Stimulated activated CD8-positive, alpha-beta memory T cell treated with anti-CD3 and anti-CD28 coated beads, Interleukin-2, amount 100 ng/mL, for 48 hours (primary cell): ENCODE measurements at places on chromosomes 7 and 10.

GRCh38 chr7:20700453-20701227 lies 85.2 kb downstream of the ABCB5 start:
- DNase-seq = no peak

- DNase-seq = no peak
These were observed 213.0 kb upstream of the INHBA start for GRCh38 chr7:41915871-41916270.

GRCh38 chr10:88664142-88664541 lies at the start of gene LIPF:
LIPF (plus strand) TSS chr10:88664442; CDS start chr10:88667298, 2,856 bp downstream.
- DNase-seq = no peak

DNA sequence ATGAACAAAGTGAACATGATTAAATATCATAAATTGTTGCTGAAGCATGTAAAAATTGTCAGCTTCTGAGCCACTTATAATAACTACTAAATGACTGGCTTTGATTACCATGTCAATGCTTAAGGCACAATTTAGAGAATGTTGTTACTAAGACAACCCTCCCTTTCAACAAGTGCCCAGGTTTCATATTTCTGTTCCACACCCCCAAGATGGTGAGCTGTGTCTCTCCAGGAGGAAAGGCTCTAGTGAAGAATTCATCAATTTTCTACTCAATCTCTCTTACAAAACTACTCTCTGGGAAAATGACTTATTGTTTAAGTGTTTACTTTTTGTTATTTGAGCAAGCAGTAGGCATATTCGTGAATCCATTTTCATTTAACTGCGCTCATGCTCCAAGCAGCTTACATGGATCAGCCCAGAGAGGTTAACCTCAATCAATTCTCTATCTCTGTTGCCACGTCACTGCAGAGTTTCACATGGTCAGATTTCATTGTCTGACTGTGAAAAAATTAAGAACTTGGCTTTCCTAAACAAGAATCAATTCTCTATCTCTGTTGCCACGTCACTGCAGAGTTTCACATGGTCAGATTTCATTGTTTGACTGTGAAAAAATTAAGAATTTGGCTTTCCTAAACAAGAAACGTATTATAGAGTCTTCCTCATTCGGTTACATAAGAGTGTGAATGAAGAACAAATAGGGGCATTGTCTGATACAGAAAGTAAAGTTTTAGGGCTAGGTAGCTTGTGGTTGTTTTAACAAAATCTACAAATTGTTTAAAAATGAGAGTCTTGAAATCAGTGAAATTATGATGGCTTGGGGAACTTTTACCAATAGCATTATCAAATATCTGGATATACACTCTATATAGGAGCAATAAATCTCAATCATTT lies 49.7 kb downstream of the CCDC71L start:
- no peak for DNase-seq

DNA sequence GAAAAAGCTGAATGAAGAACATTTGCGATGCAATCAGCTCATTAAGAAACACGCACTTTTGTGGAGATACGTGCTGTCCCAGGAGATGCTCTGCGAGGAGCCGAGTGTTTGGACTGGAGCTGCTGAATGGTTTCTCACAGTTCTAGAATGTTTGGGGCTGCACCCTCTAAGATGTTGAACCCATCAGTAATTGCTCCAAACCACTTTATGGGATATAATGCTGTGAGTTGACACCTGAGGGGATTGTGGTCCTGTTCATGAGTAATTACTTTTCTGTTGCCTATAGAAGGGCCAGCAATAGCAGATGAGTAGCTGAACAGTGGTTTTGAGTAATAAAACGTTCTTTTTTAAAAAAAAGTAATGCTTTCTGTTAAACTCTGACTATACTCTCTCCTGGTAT lies 63.1 kb downstream of the IKZF1 start:
- no peak for DNase-seq

DNA sequence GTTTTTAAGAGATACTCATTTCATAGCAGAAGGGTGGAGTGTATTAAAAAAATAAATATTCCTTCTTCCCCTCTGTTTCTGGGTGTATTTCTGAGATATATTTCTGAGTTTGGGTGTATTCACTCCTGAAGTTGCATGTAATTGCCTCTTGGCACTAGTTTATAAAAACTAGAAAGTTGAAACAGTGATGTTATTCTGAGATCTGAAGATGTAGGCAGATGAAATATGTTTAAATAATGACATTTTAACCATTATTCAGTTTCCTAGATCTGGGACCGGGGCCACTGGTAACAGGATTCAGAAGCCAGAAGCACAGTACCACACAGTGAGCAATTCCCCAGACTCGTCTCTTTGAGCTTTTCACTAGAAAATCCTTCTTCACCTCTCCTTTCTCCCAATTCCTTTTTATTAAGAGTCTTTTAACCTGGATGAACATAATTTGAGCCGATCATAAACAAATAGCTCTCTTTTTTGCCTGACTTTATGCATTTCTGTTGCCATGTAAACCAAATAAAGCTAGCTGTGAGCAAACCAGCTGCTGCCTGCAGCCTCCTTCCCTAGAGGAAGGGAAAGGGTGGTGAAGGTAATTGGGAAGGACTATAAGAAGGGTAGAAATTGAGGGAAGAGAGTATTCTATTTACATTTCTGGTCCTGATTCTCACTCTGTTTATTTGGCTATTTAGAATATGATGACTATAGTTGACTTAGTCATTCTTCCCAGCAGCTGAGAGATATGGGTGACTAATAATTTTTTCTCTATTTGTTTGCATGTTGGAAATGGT lies 101.8 kb upstream of the STRIP2 start:
- no peak for DNase-seq

- no peak for DNase-seq
These were observed 79.2 kb downstream of the EPDR1 start for GRCh38 chr7:37999673-38000072.

GRCh38 chr10:31095677-31096560 lies 64.3 kb upstream of the ZNF438 start:
- no peak for DNase-seq

DNA sequence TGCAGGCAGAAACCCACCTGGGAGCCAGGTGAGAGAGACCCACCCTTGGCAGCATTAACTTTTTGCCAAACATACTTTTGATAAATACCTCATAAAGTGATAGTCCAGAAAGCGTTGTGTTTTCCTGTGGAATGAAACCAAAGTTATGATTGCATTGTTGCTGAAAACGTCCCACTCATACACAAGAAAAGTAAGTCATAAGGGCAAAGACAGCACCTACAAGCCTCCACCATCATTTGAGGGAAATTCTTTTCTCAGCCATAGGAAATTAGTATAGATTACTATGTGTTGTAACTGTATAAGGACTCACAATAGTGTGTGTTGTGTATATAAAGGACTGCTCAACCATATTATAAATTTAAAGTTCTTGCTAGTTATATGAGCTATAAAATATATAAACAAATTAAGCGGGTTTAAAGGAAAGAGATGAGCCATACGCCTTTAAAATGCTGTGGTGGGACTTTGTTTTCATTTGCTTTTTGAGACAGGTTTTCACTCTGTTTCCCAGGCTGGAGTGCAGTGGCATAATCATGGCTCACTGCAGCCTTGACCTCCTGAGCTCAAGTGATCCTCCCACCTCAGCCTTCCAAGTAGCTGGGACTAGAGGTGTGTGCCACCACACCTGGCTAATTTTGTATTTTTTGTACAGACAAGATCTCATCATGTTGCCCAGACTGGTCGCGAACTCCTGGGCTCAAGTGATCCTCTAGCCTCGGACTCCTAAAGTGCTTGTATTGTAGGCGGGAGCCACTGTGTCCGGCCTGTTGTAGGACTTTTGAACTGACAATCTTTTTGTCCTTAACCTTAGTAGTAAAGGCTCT lies 160.8 kb downstream of the PKD1L1 start:
- DNase-seq = no peak

DNA sequence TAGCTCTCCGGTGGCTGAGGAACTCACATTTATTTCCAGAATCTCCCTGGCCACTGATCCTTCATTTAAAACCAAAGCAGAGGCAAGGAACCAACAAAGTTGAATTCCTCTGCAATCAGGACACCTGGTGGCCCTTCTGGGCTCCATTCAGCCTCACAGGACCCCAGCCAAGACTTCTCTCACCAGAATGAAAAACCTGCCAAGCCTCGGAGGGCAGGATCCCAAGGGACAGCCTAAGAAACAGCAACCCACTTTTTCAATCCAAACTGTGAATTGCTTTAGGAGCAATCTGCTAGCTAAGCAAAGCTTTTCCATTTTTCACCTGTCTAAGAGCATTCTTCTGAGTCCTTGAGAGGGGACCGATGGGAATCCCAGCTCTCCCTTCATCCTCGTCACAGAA lies 34.6 kb downstream of the OAT start:
- DNase-seq = no peak

- DNase-seq = no peak
These were observed 218.2 kb downstream of the RELN start for GRCh38 chr7:103771294-103771693.

DNA sequence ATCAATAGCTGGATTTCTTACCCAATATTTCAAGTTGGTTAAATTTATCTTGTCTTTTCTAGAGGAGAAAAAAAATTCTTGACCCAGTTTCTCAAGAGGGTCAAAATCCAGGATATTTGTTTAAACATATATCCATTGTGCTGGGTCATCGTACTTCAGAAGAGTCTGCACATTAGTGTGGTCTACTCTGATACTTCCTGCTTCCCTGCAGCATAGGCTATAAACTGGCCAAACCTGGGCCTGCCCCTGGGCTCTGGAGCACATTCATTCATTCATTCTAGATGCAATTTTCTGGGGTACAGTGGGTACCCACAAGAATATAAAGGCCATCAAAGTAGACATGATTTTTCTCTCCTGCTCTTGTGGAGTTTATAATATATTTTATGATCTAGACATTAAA lies 142.1 kb upstream of the WNT16 start:
- no peak for DNase-seq

DNA sequence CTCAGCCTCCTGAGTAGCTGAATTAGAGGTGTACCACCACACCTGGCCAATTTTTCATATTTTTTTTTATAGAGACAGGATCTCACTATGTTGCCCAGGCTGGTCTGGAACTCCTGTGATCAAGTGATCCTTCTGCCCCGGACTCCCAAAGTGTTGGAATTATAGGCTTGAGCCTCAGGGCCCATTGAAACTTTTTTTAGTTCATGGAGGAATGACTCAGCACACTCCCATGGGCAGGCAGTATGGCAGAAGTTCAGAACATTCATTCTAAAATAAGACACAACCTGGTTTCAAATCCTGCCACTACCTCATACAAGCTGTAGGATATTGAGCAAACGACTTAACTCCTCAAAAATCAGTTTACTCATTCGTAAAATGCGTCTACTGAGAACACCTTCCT lies 320.4 kb upstream of the SP8 start:
- no peak for DNase-seq

DNA sequence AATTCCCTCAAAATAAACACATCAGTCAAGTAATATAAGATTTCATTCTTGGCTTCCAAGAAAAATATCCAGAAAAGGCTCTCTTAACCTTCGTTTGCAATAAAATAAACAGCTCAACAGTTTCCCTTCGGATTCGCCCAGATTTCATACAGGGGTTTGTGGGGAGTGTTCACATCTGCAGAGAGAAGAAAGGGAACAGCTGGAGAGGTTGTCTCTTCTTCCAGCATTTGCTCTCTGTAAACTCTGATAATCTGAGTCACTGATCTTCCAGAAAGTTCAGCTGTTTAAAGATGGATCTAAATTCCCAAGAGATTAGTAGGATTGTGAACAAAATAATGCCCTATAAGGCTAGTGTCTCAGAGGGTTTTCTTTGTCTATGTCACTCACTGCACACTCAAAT lies 277.9 kb downstream of the HPSE2 start:
- DNase-seq = no peak

DNA sequence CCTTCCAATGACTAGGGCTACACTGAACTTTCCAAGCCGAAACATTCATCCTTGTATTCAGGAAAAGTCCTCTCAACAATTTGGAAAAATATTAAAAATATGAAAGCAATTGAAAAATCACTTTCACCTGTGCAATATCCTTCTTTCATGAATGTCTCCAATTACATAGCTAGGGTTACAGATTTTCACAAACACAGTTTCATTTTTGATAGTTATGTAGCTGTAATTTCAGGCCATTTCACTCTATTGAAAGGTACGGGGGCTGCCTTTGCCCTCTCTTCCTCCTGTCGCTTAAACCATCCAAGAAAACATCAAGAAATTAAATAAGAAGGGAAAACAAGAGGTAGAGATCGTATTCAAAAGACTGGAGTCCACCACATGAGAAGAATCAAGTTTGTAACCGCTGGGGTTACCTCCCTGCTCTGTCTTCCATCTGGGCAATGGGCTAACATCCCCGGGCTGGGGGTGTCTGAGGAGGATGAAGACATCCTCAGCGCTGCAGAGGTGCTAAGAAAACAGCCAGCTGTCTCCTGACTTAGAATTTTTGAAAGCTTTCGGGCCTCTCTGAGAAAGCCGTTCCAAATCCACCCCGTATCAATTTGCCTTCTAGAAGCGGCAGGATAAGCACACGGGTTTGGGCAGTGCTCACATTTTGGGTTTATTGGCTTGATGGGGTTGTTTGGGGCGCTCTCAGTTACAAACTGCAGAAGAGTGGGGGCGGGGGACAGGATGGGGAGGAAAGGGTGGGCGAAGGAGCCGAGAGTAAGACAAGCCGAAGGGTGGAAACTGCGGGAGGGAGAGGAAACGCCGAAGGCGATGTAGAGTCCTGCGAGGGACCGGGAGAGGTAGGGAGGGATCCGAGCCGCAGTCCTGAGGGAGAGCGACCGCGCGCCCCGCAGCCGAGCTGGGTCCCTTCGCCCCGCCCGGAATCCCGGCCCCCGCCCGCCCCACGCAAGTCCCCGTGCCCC lies 24.3 kb upstream of the VAX1 start:
- no peak for DNase-seq

- DNase-seq = no peak
These were observed 400.0 kb downstream of the PTPRN2 start for GRCh38 chr7:158187694-158187994.

DNA sequence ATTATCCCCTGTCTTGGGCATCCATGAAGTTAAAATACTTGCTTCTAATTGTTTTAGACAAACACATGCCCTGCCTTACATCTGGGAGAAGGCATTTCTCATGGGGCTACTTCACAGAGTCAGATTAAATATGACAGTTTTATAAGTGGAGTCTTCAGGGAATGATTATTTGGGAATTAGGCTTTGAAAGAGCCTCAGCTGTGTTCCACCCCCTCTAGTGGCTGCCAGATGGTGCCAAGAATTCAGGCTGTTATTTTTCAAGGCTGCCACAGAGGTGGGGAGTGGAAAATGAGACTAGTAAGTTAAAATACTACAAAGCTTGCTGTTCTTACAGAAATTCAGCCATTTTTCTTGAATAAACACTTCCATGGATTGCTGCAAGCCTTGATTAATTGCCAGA lies 45.8 kb upstream of the DNAH11 start:
- DNase-seq = no peak

GRCh38 chr10:1270490-1270889 lies 214.3 kb downstream of the WDR37 start:
- DNase-seq = no peak

- no peak for DNase-seq
These were observed 136.8 kb upstream of the CDCA7L start for GRCh38 chr7:22082553-22082885.

DNA sequence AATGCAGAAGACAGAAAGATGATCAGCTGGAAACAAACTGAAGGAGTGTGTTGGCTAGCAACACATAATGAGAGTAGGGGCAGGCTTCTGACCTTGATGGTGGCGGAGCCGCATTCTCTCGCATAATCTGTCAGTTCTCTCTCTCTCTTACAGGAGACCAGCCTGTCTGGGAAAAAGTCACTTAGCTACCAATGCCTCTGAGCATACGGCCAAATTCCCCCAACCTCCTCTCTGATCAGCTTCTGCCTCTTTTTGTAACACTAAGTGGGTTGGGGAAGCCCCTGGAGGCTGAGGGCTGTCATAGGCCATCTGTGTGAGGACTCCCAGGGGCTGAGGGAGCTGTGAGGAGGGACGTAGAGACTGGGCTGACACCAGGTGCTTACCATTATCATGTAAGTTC lies 104.6 kb downstream of the HIPK2 start:
- peak; percentile 21 for DNase-seq
